ENCODE measurements at places on chromosomes 12 and 14.
A peak's percentile ranks its signal among the peaks of the same experiment; 100 is the strongest.

- DNase-seq: no peak
These were observed 11.0 kb downstream of the SPRYD3 start for GRCh38 chr12:53067993-53068770.

- no peak for DNase-seq
These were observed at the start of gene LRRK2 for GRCh38 chr12:40224439-40225291. Gene LRRK2, plus strand, starts transcription at chr12:40224997. Its CDS starts 135 bp downstream, at chr12:40225132.

- no peak for DNase-seq
These were observed 62.3 kb downstream of the UNC79 start for GRCh38 chr14:93493054-93493453.

GRCh38 chr12:132238488-132238854 lies 90.9 kb downstream of the GALNT9 start:
- DNase-seq: no peak

- no peak for DNase-seq
These were observed 67.2 kb upstream of the PLEKHG3 start for GRCh38 chr14:64636980-64637429.

DNA sequence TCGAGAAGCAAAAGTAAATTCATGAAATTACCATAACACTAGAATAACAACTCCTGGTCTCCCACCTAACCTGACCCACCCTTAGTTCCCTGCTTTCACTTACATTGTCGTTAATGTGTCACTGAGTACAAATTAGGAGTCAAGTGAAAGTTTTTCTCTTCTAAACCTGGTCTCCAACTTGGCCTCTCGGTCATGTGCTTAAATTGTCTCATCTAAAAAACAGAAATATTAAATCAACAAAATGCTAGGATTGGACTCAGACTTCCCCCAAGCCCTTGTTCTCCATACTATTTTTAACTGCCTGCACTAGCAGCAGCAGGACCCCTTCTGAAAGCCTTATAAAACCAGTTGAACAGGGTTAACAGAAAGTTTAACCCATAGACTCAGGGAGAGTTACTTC lies 1.8 kb upstream of the BTG1 start:
- DNase-seq: no peak

DNA sequence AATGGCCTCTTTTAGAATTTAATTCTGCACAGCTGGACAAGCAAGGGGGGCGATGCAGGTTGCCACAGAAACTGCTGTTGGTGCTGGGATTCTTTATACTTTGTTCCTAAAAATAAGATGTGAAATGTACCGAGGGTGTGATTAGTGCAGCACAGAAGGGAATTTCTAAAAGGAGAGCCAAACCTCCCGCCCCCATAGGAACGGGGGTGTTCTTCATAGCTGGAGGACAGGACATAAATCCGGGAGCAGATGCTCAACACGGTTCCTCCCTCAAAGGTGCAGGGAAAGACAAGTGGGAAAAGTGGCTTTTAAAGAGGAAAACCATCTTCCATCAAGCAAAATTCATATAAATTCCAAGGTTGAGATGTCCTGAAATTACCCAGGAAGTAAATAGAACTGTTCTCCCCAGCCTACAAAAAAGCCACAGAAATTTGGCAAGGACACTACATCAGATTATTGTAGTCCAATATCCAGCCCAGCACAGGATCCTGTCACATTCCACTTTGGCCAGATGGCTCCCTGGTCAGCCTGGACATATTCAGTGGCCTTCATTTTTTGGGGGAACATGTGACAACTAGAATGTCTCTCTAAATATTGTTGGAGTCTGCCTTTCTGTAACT lies 51.4 kb upstream of the TMX1 start:
- no peak for DNase-seq

- DNase-seq: no peak
These were observed 284.1 kb downstream of the BTG1 start for GRCh38 chr12:91861554-91861953.

DNA sequence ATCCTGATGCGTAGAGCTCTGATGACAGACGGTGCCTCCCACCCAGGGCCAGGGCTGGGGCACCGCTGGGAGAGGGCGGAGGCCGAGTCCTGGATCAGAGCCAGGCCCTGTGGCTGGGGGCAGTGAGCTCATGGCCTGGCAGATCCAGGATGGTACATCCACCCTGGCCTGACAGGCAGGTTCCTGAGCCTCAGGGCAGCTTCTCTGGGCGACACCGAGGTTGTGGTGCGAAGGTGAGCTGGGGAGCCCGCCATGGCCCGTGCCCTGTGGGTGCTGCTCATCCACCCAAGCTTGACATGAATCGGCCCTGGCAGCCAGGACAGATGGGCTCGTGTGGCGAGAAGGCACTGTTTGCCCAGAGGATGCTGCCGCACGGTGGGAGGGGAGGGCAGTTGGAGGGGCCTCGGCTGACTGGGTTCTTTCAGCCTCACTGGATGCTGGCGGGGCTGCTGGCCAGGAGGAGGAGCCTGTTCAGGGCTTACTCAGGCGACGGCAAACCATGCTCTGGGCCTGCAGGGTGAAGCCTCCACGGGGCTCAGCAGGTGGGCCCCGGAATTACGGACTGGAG lies 16.6 kb downstream of the LRTM2 start:
- DNase-seq: peak; percentile 13

GRCh38 chr14:61145903-61146481 lies 135.1 kb downstream of the TMEM30B start:
- DNase-seq: no peak

DNA sequence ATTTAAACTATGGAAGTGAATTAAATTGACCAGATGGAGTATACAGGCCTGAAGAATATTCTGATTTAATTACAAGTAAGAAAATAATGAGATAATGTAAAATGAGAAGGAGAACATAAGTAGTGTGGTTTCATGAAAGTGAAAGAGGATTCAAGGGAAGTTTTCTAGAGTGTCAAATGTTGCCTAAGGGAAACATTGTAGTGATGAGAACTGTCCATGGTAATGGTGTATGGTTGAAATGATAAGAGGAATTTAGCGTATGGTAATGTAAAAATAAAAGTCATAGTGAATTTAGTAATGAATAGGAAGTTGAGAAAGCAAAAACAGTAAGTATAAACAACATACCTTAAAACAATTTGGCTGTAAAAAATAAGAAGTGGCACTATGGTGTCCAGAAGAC lies 1954.6 kb upstream of the FLRT2 start:
- no peak for DNase-seq

DNA sequence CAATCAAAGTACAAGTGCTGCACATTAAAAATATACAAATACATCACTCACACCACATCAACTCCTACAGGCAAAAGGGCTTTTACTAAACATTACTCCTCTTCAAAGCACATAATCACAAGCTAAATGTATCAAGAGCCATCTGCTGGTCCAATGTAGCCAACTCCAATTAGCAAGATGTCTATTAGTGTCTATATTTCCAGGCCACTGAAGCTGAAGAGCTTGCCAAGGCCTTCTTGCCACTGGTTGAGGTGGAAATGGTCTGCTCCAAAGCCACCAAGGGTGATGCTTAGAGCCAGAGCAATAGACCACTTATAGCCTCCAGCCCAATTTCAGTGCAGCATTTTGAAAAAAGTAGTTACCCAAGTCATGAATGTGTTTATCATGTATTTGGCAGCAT lies 54.4 kb downstream of the RASSF9 start:
- DNase-seq: no peak

DNA sequence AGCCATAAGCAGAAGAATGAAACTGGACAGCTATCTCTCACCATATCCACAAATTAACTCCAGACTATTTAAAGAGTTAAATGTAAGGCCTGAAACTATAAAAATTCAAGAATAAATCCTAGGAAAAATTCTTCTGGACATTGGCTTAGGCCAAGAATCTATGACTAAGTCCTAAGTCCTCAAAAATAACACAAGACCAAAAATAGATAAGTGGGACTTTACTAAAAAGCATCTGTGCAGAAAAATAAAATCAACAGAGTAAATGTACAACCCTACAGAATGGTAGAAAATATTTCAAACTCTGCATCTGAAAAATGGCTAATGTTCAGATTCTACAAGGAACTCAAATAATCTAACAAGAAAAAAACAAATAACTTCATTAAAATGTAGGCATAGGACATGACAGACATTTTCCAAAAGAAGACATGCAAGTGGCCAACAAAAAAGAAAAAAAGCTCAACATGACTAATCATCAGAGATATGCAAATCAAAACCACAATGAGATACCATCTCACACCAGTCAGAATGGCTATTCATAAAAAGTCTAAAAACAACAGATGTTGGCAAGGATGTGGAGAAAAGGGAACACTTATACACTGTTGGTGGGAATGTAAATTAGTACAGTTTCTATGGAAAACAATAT lies 61.0 kb upstream of the PPFIA2 start:
- no peak for DNase-seq

- no peak for DNase-seq
These were observed 75.2 kb downstream of the SPRING1 start for GRCh38 chr12:116662612-116663144.

DNA sequence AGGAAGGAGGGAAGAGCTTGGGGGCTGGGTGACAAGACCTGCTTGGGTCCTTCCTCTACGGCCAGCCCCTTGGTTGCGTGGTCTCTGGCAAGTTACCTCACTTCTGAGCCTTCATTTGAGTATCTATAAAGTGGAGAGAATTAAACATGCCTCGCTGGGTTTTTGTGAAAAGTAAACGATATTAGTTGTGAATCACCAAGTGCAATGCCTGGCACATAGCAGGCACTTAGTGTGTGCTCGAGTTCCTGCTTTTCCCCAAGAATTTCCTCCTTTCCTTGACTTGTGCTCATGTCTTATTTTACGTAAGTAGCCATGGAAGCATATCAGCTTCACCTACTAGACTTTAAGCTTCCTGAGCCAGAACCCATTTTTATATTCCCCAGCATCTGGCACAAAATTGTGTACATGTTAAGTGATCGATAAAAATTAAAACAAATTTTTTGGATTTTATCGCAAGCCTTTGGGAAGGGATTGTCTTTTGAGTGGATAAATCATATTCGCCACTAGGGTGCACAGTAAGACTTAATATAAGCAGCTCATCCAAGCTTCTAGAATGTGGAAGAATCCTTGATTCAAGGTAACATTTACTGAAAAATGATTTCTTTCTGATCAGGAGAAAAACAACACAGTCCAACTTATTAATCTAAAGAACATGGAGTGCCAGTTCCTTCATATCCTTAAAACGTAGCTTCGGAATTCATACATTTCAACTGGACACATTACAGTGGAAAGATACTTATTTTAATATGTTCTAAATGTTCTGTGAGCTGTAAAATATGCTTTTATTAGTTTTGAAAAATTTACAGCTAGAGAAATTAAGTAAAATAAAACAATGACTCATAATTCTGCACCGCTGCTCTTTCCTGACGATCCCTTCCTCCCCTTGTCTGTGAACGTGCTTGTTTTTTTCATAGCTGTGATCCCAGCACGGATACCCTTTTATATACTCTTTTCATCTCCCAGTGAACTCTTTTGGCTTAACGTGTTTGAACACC lies 62.0 kb downstream of the SLC25A47 start:
- no peak for DNase-seq

- no peak for DNase-seq
These were observed 9.0 kb downstream of the RDH16 start for GRCh38 chr12:56948457-56948777.

DNA sequence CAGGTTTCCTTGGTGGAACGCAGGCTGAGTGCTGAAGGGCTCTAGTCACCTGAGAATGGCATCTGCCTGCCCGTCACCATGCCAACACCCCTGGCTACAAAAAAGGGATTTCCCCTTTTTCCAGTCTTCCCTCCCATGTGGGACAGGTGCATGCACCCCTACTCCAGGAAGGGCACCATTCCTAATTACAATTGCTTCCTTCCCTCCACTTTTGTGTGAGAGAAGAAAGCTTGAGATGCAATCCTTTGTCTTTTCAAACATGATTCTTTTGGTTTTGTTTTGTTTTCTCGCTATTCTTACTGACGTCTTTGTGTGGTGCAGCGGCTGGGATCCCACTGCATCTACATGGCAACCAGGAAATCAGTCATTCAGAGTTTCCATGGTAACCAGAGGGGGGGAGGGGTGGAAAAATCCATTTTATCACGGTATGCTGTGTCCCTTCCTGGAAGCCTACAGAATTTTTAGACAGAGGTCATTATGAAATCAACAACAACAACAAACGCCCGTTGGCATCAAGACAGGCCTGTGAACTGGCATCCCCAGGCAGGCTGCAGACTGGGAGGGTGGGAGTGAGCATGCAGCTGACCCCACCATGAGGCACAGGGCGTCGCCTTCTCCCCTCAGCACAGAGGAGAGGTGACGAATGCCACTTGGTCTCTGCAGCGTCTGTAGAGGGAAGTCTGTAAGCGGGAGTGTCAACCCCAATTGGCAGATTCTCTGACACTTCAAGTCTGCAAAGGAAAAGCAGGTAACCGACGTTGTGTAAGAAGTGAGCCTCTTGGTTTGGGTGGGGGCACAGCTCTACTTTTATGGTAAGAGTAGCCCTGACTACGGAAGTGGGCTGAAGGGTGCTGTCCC lies 13.6 kb upstream of the GNG2 start:
- peak; percentile 30 for DNase-seq

DNA sequence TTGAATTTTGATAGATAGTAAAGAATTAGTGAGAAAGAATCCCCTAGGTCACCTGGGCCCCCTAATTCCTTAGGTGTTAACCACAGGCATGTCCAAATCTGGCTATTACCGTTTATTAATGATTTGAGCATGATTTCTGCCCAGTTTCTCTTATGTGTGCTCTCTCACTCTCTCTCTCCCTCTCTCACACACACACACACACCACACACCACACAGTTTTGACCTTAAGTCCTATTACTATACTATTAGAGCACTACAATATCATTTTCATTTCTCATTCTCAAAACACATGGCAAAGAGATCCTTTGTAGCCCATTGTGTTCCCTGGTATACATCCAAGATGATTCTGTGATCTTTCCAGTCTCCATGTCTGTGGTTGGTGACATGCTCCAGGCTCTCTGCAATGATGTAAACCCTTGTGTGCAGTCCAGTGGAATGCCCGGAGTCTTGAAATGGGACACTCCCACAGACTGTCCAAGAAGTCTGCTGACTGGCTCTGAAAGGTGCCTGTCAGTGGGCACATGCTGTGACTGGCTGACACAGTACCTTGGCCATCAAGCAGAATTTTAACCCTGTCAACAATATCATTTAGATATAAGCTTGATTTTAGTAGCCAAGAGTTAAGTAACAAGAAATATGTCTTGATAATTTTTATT lies 96.2 kb downstream of the FIGNL2 start:
- no peak for DNase-seq

DNA sequence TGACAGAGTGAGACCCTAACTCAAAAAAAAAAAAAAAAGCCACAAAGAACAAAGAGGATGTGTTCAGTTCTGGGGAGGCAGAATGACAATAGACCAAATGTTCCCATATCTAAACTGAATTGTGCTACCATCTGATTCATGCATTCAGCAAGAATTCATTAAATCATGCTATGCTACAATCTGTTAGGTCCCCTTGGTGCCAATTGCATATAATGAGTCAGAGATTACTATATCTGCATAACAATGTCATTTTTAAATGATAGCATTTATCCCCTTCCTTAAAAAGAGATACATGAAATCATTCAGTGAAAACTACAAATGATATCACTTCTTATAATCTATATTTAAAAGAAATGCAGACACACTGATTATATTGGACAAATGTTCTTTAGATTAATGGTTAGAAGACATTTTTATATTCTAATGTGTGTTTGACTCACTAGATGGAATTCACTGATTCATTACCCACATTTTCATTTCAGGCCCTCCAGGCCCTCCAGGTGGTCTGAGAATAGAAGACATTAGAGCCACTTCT lies 207.6 kb upstream of the PDZRN4 start:
- no peak for DNase-seq

All from hematopoietic multipotent progenitor cell treated with erythropoietin and hydrocortisone succinate and interleukin-3 and kit ligand, for 15 days (in vitro differentiated cells).